ENCODE measurements at places on chromosomes 6 and 20.

DNA sequence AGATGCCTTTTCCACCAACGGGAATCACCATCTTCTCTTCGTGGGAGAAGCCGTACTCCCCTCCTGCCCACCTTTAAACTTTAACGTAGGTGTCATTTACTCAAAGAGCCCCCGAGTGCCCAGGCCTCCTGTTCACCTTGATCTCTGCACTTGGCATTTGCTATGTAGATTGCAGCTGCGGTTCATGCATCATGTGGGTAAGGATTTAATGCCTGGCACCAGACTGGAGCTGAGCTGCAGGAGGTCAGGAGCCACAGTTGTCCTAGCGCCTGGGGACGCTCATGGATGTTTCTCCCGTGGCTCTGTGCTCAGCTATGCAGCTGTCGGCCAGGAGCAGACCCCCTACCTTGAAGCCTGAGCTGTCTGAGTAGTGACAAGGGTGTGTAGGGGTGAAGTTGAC lies 133.7 kb downstream of the CDH4 start:
- DNase-seq: no peak

- no peak for DNase-seq
Observed at GRCh38 chr6:105644073-105644489, 241.2 kb upstream of the PREP start.

- DNase-seq: no peak
Observed at GRCh38 chr20:21232546-21233280, 70.4 kb upstream of the XRN2 start.

GRCh38 chr6:36226438-36227047 lies 30.0 kb downstream of the BRPF3 start:
- no peak for DNase-seq

GRCh38 chr6:80676386-80676785 lies 569.9 kb downstream of the BCKDHB start:
- DNase-seq: no peak

GRCh38 chr6:151324488-151324825 lies 66.9 kb downstream of the ZBTB2 start:
- DNase-seq: no peak

DNA sequence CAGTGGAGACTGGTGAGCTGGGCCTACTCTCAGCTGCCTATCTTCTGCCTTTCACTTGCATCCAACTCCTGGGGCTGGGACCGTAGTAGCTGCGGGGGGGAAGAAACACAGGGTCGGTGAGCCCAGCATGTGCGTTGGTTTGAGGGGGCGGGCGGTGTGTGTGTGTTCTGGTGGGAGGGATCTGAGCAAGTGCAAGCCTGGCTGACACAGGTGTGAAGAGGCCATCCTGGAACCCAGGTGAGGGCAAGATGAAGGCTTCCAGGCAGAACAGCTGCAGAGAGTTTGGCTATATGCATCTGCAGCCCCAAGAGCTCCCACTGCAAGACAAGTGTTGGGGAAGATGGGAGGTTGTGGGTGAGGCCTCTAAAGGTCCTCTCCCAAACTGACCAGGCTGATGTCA lies 30.6 kb downstream of the MOCS1 start:
- no peak for DNase-seq

All from endothelial cell of umbilical vein (primary cell).